ENCODE measurements at places on chromosomes 6 and 20.

DNA sequence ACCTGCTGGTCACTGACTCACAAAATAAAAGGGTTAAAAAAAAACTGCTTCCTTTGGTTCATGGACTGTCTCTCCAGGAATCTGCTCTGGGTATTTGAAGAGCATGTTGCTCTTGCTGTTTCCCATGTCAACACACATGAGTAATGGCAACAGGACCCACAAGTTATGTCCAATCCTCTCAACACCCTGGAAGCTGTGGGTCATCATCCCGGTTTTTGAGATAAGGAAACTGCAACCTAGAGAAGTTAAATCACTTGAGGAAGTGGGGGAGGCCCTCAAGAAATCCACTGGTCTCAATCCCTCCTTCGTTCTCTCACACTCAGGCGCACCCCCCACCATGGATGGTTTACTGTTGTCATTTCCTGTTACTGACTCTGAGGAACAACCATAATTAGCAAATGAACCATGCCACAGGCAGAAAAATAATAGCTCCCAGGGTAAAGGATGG lies 12.4 kb downstream of the MAP1LC3A start:
- DNase-seq, result no peak

- DNase-seq, result no peak
Observed at GRCh38 chr6:167099707-167100106, 23.2 kb upstream of the CCR6 start.

GRCh38 chr6:152094992-152095592 lies 287.6 kb downstream of the ESR1 start:
- DNase-seq, result no peak

GRCh38 chr6:107968081-107968480 lies 10.1 kb upstream of the SEC63 start:
- no peak for DNase-seq

- no peak for DNase-seq
Observed at GRCh38 chr6:168007592-168008338, 10.3 kb downstream of the KIF25 start.

Measured in caudate nucleus (tissue), 63 donors.